Mesenchymal stem cell (in vitro differentiated cells and primary cell): ENCODE measurements at places on chromosomes 7 and 10.
A peak's percentile ranks its signal among the peaks of the same experiment; 100 is the strongest.

GRCh38 chr10:132096223-132096622, 30.5 kb downstream of the JAKMIP3 start:
- peak; percentile 7 for DNase-seq

DNA sequence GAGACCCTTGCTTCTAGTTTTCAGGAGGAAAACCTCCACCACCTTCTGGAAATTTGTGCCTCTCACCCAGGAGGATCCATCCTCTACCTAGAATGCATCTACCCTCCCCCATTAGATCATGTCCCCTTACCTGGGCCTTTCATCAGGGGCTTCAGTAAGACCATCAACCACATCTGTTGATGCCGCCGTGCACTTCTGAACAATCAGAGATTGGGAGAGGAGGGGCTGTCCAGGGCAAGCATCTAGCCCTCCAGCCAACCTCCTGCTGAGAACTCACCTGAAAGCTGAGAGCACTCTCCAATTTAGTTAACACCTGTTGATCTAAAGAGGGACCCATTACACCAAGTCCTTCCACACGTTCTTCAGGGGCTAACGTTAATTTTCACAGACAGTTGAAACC, 57.6 kb upstream of the PIK3CG start:
- DNase-seq: no peak

GRCh38 chr7:149458235-149458634, 2.6 kb downstream of the ZNF777 start:
- DNase-seq: no peak

DNA sequence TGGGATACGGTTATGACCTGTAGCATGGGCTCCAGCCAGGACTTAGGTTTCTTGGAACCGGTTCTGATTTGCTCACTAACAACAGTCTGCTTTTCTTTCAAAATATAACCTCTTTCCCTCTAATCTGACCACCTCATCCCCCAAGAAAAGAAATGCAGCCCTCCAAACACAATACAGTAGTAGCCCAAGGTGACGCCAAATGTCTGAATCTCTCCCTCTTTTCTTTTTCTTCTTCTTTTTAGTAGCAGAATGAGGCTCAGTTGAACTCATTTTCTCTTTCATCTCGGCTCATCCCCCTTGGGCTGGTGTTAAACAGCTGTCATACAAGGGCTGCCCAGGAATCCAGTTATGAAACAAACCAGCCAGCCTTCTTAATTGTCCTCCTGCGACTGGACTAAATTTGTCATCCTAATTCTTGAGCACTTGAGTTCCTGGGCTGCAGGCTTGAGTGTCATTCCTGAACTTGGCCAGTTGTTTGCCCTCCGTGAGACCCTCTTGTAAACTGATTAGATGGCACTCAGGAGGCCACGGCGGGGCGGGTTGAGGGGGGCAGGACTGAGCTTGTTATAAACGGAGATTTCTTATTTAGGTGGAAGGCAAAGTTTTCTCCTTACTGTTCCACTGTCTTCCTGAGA, 94.8 kb downstream of the SORCS3 start:
- DNase-seq: no peak

- DNase-seq: no peak
These were observed 19.9 kb downstream of the FAM241B start for GRCh38 chr10:69649786-69650550.

- DNase-seq: no peak
These were observed 7.6 kb downstream of the ECHS1 start for GRCh38 chr10:133365461-133366129.

DNA sequence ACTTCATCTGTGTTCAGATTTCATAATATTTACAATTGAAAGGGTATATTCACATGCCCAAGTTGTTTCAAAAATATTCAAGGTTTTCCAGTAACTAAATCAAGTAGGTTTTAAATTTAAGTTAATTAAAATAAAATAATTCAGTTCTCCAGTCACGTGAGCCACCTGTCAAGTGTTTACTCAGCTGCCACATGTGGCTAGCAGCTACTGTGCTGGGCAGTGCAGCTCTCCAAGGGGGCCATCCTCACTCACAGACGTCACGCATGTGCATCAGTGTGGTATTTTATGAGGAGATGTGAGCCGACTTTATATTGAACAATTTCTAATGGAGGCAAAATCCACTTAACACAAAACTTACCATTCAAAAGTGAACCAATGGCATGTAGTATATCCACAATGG, 69.7 kb upstream of the CAMK2B start:
- DNase-seq: no peak

DNA sequence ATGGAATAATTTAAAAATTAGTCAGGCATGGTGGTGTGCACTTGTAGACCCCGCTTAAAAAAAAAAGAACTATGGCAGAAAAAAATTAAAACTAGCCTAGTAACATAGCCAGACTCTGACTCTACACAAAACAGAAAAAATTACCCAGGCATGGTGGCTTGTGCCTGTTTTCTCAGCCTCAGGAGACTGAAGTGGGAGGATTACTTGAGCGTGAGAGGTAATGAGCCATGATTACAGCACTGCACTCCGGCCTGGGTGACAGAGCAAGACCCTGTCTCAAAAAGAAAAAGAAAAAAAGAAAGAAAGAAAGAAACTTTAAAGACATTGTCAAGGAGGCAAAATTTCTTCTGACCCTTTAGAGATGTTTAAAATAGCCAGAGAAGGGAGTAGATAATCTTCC, 109.0 kb upstream of the TMEM106B start:
- no peak for DNase-seq

DNA sequence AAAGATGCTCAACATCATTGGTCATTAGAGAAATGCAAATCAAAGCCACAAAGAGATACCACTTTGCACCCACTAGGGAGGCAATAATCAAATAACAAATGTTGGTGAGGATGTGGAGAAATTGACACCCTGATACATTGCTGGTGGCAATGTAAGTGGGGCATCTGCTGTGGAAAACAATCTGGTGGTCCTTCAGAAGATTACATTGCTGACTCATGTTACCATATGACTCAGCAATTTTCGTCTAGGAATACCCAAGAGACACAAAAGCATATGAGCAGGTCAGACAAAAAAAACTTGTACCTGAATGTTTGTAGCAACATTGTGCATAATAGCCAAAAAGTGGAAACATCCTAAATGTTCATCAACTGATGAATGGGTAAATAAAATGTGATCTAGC, 4.9 kb upstream of the CLDN3 start:
- peak; percentile 29 for DNase-seq

DNA sequence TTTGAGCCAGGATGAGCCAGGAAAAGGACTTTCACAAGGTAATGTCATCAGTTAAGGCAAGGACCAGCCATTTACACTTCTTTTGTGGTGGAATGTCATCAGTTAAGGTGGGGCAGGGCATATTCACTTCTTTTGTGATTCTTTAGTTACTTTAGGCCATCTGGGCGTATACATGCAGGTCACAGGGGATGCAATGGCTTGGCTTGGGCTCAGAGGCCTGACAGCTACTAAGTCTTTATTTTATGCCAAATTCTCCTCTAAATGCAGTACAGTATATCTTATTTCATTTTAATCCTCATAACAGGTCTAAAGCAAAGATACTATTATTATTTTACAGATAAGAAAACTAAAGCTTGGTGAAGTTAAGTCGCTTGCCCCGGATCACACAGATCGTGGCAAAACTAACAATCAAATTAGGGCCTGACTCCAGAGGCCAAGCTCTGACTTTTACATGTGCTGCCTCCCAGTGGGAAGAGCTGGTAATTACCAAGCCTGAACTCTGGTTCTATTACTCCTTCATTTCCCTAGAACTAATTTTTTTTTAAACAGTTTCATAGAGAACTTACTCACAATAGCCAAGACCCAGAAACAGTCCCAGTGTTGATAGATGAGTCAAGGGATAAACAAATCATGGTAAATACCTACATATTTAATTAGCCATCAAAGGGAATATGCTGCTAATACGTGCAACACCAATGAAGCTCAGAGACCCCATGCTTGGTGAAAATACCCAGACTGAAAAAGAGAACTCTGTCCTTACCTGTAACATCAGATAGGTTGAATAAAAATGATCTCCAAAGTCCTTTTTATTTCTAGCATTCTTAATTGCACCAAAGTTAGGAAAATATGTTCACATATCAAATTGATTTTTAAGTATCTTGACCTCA, 35.4 kb downstream of the C7orf25 start:
- DNase-seq: peak; percentile 68

DNA sequence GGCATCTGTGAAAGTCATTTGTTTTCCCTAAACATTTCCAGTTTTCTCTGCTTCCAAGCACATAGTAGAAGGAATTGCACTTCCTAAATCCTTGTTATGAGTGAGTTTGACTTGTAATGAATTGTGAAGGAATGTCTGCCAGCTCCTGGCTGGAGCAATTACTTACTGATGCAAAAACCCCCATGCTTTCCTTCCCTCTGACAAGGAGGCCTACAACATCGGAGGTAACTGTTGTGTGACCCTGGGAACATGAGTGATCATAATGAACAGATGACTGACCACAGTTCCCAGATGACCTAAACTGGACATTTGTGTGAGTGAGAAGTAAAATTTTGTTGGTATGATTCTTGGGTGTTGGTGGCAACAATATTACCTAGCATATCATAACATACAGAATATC, 21.4 kb upstream of the CPVL start:
- DNase-seq: no peak

- no peak for DNase-seq
These were observed 509.9 kb downstream of the PARD3 start for GRCh38 chr10:34305189-34305588.

- peak; percentile 35 for DNase-seq
These were observed 15.3 kb downstream of the SFRP4 start for GRCh38 chr7:37901236-37901827.

DNA sequence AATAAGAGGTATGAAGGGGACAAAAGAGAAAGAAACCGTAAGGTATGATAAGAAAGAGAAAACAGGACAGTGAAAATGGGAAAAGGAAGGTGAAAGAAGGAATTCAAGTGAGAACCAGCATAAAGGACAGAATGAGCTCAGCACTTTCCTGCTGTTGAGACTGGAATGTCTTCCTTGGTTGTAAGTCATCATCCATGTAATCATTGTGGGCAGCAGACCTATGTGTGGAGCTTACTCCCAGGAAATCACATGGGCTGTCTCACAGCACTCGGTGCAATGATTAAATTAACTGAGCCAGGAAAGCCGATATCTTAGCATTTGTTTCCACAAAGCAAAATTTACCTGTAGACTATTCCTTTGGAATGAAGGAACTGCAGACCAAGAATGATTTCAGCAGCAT, 118.1 kb downstream of the PRKCQ start:
- DNase-seq: no peak

GRCh38 chr10:67969875-67970274, 85.4 kb downstream of the SIRT1 start:
- DNase-seq: no peak

GRCh38 chr10:124677293-124677699, 66.9 kb downstream of the FAM53B start:
- DNase-seq: no peak

GRCh38 chr10:47039562-47039913, 128.3 kb downstream of the PTPN20 start:
- no peak for DNase-seq

DNA sequence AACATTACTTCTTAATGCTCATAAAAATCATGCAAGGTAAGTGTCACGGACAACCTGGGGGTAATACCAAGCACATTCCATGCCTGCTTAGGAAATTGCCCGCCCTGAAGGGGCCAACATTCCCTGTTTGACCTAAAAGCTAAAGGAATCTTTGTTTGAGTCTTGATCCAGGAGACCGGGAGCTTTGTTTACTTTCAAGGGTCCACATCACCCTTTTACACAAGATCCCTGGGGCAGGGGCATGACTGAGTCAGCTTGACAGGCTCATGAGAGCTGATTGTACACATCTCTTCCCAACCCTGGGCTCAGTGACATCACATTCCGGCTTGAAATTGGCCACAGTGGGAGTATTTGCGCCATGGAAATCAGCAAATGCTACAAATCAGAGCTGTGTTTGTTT, 248.1 kb upstream of the HABP2 start:
- peak; percentile 50 for DNase-seq

DNA sequence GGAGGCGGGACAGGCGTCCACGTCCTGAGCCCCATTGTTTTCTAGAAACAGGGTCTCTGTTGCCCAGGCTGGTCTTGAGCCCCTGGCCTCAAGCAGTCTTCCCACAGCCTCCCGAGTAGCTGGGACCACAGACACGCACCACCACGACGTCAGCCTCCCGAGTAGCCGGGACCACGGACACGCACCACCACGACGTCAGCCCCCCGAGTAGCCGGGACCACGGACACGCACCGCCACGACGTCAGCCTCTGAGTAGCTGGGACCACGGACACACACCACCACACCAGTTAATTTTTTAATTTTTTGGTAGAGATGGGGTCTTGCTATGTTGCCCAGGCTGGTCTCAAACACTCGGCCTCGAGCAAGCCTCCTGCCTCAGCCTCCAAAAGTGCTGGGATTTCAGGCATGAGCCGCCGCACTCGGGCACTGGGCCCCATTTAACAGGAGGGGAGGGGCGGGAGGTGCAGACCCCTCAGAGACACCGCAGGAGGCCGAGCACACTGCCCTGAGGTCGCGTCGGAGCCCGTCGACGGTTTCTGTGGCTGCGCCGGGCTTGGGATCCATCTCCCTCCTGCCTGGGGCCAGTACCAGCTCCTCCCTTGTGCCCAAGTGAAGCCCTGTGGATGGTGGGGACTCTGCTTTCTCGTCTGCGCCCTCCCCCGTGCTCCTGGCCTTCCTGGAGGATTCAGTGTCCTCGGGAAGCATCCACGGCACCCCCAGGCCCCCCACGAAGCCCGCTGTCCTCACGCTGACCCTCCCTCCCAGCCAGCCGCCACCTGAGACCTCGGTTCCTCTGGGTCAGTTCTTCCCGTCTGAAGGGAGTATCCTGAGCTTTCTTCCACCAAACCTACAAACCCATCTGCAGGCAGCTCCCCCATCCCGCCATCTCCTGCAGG, 13.0 kb downstream of the FAM20C start:
- no peak for DNase-seq

GRCh38 chr10:105844676-105845570, 1203.8 kb downstream of the SORCS3 start:
- no peak for DNase-seq

DNA sequence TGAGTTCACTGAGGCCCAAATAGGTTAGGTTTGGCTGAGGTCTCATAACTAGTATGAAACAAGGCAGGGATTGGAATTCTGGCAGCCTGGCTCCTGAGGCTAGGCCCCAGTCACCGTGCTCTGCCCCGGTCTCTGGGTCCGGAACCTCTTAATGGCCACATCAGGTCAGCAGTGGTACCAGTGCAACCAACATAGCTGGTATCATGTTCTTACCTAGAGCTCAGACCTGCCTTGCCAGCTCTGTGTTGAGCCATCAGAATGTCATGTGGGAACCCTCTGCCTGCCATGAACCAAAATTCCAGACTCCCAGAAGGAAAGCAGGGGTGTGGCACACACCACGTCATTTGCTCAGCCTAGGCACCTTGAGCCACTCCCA, 56.5 kb downstream of the ZNF467 start:
- DNase-seq: no peak

DNA sequence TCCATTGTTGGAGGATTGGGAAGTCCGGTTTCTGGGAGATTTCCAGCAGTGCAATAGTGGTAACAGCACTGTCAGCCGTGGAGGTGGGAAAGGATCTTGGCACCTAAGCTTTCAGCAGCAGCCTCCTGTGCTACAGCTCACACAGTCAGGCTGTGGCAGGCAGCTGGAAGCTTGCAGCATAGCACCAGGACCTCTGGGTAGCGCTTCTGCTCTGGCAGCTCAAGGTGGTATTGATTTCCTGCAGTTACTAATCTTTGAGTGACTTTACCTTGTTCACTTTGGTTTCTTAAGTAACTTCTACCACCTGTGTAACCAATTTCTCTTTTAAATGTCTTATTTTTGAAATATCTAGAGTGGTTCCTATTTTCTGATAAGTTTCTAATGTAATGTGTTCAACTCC, 130.5 kb downstream of the LHFPL3 start:
- no peak for DNase-seq
